ENCODE measurements at places on chromosomes 2 and 18.

- DNase-seq = no peak
These were observed 67.2 kb downstream of the CUL3 start for GRCh38 chr2:224517963-224518362.

- DNase-seq = no peak
These were observed 76.4 kb downstream of the BOD1L2 start for GRCh38 chr18:57223144-57223870.

- DNase-seq = no peak
These were observed 215.1 kb downstream of the ZNF385B start for GRCh38 chr2:179646173-179646769.

DNA sequence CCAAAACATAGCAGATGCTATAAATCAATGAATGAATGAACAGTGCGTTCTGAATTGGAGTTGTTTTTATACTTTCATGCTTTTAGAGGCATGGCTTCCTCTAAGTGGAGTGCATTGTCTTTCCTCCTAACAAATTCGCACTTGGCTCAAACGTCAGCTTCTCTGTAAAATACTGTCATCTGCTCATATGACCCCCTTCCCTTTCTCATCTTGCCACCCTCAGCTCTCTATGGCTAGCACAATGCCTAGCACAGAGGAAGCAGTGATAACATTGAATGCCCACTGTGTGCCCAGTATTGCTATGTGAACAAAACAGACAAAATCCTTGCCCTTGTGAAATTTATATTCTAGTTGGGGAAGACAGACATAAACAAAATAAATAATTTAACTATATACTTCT, 258.8 kb downstream of the MREG start:
- DNase-seq = no peak

- no peak for DNase-seq
These were observed at the start of gene SLC19A3 for GRCh38 chr2:227717687-227718567. TSS of gene SLC19A3 (minus strand) at chr2:227718028. CDS start at chr2:227702318, 15,710 bp downstream.

DNA sequence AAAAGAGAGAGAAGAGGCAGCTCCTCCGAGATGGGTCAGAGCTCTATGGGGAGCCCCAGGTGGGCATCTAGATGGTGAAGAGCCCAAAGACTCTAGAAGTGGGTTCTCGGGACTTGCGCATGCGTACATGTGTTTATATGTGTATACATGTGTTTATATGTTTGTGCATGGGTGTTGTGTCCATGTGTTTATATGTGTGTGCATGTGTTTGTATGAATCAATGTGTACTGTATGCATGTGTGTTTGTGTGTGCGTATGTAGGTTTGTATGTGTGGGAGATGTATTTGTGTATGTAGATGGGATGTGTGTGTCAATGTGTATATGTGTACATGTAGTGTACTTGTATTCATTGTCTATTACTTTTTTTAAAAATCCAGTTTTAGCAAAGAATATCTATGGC, 25.6 kb downstream of the DNPEP start:
- no peak for DNase-seq

DNA sequence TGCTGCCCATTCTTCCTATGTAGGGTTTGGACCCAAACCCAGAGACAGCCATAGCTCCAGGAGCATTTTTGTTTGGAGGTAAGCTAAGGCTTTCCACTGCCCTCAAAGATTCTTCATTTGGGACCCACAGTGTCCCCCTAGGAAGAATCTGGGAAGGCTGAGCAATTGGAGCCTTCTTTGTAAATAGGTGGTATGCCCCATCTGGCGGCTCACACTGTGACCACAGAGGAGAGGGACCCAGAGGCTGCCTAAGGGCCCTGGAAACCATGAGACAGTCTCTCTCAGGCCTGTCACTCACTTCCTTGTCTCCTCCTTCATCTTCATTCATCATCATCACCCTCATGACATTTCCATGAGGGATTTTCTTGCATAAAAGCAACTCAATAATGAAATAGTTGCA, 215.4 kb upstream of the OSR1 start:
- no peak for DNase-seq

GRCh38 chr2:158378926-158379325, 77.6 kb downstream of the CCDC148 start:
- no peak for DNase-seq

- no peak for DNase-seq
These were observed 3.0 kb downstream of the GPR55 start for GRCh38 chr2:230921806-230922595.

DNA sequence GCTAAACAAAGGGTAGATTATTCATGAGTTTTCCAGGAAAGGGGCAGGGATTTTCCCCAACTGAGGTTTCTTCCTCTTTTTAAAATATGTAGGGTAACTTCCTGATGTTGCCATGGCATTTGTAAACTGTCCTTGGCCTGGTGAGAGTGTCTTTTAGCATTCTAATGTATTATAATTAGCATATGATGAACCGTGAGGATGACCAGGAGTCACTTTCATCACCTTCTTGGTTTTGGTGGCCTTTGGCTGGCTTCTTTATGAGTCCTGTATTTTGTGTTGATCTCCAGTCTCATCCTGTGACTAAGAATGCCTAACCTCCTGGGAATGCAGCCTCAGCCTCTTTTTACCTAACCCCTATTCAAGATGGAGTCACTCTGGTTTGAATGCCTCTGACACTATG, 391.0 kb upstream of the LINC00305 start:
- DNase-seq = no peak

DNA sequence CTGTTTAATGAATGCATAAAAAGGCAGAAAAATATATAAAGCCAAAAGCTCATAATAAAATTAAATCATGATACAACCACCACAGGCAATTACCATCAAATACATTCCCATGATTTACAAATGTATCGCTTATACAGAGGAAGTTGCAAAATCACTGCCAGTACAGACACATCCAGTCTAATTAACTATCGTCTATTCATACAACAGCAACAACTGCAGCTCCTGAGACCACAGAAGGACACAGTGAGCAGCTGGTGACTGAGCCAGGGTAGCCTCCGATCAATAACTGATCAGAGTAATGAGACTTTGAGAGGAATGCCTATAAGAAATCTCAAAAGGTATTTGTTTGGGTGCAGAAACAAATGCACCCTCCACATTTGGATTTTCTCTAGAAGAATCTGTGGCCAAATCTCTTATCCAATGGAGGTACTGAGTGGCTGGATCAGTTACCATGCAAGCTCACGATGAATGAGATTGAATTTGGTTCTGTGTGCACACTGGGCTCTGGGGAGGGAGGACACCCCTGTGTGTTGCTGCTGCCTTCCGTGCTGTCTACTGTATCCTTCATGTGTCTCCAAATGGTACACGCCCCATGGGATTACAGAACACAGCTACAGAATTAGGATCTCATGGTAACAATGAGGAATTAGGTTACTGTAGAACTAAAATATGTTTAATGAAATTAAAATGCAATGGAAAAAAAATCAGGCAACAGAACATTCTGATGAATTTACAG, 119.6 kb downstream of the MBP start:
- DNase-seq = no peak

DNA sequence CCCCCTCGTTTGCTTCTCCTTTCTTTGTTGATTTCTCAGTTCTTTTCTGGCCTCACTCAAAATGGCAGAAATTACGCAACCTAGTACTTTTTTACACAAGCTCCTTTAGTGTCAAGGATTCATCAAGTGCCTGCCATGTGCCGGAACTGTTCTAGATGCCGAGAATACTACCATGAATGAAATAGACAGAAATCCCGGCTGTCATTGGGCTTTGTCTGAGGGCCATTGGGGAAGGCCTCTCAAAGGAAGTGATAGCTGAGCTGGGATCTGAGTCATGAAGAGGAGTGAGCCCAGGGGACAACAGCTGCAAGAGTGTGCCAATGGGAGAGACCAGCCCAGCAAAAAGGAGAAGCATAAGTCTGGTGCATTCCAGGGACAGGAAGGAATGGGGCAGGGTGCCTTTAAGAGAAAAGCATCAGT, 34.3 kb upstream of the PPP1CB start:
- DNase-seq = no peak

GRCh38 chr2:63990072-63990471, 29.2 kb downstream of the VPS54 start:
- no peak for DNase-seq

- DNase-seq = no peak
These were observed 101.8 kb upstream of the NFU1 start for GRCh38 chr2:69538872-69539548.

DNA sequence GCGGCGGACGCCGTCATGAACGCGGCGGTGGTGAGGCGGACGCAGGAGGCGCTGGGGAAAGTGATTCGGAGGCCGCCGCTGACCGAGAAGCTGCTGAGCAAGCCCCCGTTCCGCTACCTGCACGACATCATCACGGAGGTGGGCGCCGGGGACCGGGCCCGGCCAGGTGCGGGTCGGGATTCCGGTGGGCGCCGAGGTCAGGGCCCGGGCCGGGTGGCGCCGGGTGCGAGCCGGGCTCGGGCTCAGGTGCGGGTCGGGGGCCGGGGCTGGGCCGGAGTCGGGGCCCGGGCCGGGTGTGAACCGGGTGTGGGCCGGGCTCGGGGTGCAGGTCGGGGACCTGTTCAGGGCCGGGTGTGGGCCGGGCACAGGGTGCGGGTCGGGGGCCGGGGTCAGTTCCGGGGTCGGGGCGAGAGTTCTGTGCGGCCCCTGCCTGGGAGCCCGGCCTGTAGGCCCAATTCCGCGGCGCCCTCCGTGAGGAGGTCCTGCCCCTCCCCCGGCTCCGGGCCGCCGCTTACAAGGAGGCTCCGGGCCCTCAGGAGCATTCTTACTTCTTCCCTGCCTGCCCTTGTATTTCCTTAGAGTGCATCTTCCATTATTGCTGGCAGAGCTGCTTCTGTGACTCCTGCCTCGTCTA, 447 bp downstream of the TRAF3IP1 start:
- no peak for DNase-seq

GRCh38 chr2:109523121-109523520, 90.6 kb downstream of the SEPTIN10 start:
- no peak for DNase-seq

- DNase-seq = no peak
These were observed 12.0 kb downstream of the UGP2 start for GRCh38 chr2:63853527-63854310.

- no peak for DNase-seq
These were observed 10.6 kb downstream of the IL1F10 start for GRCh38 chr2:113078350-113078839.

GRCh38 chr2:239726091-239726591, 299.0 kb downstream of the NDUFA10 start:
- DNase-seq = no peak

DNA sequence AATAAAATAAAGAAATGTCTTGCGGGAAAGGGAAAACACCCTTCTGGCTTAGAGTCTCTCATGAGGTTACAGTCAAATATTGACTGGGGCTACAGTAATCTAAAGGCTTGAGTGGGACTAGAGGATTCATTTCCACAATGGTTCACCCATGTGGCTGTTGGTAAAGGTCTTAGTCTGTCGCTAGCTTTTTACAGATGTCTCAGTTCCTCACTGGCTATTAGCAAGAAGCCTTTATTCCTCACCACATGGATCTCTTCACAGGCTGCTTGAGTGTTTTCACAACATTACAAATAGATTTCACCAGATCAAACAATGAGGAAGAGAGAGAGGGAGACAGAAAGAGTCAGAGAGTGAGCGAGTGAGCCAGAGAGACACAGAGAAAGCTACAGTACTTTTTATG, 8.3 kb upstream of the ZC3H15 start:
- DNase-seq = no peak

DNA sequence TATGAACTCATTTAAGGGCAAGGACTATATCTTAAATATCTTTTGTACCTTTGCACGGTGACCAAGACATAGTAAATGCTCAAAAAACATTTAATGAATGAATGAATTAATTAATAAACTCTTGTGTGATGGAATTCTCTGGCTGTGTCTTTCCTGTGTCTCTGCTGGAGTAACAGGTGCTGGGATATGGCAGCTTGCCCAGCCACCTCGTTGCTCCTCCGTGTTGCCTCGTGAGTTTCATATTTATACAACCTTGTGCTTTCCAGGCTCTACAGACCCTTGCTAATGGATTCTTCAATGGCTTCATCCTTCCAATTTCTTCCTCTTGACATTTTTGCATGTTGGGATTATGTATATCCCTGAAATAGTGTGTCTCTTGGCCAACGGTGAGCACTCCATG, 30.4 kb downstream of the CTAGE1 start:
- no peak for DNase-seq

DNA sequence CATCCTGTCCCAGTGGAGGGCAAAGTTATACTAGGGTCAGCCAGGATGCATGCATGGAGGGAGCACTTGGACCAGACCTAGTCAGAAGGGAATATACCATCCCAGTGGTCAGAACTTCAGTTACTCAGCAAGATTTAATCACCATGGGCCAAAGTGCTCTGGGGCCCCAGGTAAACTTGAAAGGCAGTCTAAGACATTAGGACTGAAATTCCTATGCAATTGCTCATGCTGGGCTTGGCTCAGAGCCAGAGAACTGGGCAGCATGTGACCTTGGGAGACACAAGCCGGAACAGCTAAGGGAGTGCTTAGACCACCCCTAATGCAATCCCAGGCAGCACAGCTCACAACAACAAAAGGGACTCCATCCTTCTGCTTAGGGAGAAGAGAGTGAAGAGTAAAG, 401.3 kb downstream of the KCNJ3 start:
- DNase-seq = no peak

GRCh38 chr2:2916621-2917020, 461.0 kb downstream of the EIPR1 start:
- DNase-seq = no peak

DNA sequence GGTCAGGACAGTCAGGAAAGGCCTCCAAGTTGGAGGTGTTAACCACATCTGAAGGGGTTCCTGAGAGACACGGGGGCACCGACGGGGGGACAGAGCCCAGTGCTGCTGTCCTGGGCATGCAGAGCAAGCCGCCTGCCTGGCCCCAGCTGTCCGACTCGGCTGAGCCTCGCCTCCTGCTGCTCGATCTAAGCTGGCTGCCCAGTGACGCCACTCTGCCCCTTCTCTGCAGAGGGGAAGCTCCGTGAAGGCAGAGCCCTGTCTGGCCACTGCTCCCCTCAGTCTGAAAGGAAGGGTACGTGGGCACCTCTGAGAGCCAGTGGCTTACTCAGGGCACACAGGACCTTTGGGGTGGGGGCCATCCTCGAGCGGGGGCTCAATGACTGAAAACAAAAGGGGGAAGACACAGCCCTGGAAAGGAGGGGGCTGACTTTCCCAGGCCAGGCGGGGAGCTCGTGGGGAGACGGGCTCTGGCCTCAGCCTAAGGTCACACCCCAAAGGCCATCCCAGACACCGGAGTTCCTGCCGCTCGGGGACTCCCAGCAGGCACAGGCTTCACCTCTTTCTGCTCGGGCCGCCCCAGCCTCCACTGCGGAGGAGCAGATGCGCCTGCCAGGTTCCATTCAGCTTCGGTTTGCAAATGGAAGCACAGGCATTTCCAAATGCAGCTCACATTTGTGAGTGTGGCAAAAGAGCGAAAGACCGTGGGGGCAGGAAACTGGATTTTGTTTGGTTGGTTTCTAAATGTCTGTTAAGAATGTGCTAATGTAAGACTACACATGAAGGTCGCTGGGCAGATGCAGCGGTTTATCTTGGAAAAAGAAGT, 136.9 kb downstream of the HDAC4 start:
- no peak for DNase-seq

DNA sequence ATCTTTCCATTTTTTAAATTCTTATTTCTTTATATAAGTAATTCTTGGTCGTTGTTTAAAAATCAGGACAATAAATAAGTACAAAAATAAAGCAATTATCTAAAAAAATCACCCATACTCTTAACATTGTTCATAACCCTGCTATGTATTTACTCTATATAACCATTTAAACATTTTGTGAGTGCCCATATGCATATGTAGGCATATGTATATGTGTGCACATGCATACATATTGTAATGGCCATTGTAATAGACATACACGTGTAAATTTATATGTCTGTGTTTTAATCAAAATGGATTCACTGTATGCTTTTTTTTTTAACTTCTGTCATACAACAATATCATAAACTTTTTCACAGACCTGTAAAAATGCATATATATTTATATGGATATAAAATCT, 25.6 kb downstream of the DNAJC10 start:
- DNase-seq = no peak

All from stimulated activated CD8-positive, alpha-beta memory T cell treated with anti-CD3 and anti-CD28 coated beads, Interleukin-4, amount 100 ng/mL, for 1 hour (primary cell).